ENCODE measurements at places on chromosomes 3 and 15.

DNA sequence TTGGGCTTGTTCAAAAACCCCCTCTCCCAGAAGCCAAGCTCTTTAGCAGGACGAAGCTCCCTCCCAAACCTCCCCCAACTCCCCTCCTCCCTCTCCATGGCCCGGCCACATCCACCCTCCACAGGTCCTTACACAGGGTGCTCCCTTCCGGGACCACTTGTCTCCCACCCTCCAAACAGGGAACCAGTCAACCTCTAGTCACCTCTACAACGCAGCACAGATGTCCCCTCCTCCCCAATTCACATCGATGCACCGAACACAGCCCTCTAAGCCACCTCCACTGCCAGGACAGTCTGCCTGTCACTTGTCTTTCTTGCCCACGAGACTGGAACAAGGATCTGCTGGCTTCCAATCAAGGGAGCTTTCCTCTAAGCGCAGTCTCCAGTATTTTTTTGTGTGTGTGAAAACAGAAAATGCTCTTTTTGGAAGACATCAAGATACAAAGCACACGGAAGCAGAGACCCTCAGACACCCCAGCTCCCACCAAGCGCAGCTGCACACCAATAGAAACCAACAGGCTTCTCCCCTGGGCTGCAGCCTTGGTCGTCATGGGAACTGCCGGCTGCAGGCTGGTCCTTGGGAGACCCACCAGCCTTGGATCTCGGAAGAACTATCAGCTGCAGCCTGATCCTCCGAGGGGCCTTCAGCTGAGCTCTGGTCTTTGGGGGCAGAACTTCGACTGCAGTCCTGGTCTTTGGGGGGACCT lies 26.5 kb downstream of the IQSEC1 start:
- DNase-seq, result no peak

GRCh38 chr15:90022905-90023700 lies 22.0 kb downstream of the ZNF710 start:
- no peak for DNase-seq

DNA sequence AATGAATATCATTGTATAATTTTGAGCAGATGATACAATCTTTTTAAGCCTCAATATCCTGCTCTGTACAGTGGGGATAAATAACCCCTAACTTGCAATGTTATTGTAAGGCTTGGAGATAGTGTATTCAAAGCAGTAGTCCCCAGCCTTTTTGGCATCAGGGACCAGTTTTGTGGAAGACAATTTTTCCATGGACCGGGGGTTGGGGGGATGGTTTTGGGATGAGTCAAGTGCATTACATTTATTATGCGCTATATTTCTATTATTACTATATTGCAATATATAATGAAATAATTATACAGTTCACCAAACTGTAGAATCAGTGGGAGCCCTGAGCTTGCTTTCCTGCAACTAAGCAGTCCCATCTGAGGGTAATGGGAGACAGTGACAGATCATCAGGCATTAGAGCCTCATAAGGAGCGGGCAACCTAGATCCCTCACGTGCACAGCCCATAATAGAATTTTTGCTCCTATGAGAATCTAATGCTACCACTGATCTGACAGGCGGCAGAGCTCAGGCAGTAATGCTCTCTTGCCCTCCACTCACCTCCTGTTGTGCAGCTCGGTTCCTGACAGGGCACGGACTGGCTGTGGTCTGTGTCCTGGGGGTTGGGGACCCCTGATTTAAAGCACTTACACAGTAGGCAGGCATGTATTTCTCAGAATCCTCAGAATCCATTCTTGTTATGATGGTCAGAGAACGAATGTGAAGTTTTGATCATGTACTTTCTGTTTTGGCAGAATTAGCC lies 102.2 kb downstream of the PTPRG start:
- no peak for DNase-seq

GRCh38 chr15:94287794-94288246 lies 56.5 kb downstream of the MCTP2 start:
- no peak for DNase-seq

DNA sequence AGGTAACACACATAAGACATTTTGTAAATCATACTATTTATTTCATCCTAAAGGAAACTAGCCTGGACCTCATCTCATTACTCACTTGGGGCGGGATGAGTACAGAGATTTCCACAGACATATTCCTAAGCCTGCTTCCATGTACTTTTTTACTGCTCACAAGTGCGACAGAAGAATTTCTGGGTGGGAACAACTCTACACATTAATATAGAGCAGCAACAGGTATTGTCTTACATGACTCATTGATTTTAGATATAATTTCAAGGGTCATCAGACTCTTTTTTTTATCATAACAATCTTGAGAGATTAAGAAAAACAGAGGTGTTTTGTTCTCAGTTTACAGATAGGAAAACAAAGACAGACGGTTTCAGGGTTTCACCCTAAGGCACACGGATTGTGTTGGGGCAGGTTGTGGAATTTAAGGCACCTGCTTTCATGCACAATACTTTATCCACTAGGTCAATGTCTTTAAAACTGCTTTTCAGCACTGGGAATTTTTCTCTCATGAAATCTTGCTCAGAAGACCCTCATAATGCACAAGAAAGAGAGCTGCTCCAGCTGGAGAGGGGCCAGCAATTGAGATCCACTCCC lies 186.7 kb upstream of the CDIN1 start:
- no peak for DNase-seq

- no peak for DNase-seq
These were observed 92.1 kb downstream of the IGF2BP2 start for GRCh38 chr3:185732782-185733181.

GRCh38 chr3:153138276-153139210 lies 23.5 kb upstream of the RAP2B start:
- no peak for DNase-seq

GRCh38 chr3:149233323-149233722 lies 11.7 kb upstream of the CP start:
- no peak for DNase-seq

DNA sequence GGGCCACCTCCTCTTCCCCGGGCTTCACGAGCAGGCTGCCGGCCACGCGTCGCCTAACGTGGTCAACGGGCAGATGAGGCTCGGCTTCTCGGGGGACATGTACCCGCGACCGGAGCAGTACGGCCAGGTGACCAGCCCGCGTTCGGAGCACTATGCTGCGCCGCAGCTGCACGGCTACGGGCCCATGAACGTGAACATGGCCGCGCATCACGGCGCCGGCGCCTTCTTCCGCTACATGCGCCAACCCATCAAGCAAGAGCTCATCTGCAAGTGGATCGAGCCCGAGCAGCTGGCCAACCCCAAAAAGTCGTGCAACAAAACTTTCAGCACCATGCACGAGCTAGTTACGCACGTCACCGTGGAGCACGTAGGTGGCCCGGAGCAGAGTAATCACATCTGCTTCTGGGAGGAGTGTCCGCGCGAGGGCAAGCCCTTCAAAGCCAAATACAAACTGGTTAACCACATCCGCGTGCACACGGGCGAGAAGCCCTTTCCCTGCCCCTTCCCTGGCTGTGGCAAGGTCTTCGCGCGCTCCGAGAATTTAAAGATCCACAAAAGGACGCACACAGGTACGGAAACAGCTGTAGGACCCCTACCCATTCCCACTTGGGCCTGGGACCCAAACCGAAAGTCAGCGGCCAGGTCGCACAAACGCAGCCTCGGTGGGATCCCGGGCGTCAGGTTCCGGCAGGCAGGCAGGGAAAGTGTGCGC lies 1.5 kb downstream of the ZIC1 start:
- DNase-seq, result no peak

DNA sequence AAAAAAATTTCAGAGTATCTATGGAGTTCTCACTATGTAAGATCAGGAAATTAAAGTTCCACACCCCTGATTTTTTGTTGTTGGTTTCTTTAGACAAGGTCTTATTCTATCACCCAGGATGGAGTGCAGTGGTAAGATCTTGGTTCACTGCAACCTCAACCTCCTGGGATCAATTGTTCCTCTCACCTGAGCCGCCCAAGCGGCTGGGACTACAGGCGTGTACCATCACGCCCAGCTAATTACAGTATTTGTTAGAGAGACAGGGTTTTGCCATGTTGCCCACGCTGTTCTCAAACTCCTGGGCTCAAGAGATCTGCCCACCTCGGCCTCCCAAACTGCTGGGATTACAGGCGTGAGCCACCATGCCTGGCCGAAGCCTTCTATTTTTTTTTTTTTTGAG lies 12.4 kb downstream of the QRICH1 start:
- DNase-seq, result no peak

GRCh38 chr3:150469031-150469930 lies 61.2 kb downstream of the TSC22D2 start:
- no peak for DNase-seq

DNA sequence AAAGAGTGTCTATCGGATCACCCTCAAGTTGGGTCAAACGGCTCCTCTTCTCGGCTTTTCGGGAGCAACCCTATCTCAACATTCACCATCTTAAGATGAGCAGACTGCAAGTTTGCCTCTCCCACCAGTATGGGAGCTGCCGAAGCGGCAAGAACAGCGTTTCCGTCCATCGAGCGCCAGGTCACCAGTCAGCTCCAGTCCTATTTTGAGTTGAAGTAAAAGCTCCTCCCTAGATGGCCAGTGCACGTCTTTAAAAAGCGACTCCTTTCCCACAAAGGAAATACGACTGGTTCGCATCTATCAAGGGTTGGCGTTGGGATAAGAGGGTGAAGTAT lies 369 bp upstream of the U2SURP start:
- no peak for DNase-seq

DNA sequence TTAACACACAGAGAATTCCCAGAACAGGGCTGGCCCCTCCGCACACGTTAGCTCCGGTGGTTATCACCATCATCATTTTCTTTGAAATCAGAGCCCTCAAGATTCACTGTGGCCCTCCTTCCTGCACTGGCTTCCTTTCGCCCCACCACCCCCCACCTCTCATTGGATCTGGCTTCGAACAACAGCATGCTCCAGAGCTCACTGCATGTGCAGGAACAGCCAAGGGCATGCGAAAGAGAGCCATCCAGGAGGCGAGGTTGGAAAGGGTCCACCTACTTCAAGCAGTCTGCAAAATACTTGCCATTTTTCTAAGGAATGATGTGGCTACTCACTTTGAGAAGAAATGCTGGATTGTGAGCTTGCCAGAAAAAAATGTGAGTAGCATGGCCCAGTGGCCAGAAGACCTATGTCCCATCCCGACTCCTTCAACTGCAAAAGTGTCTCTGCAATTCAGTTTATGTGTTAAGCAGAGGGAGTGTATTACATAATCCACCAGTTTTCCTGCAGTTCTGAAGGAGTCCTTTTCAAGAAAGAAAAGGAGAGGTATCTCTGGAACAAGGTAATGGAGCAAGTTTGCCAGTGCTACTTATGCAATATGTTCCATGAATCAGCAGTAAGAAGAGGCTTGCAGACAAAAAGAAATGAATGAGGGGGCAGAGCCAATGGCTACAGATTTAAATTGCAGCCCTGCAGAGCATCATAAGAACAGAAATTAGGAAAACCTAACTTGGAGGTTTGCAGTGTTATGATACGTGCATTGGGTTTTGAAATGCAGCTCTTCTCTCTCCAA lies 92.8 kb downstream of the OCA2 start:
- no peak for DNase-seq

- no peak for DNase-seq
These were observed 12.1 kb downstream of the FEZF2 start for GRCh38 chr3:62361261-62361660.

DNA sequence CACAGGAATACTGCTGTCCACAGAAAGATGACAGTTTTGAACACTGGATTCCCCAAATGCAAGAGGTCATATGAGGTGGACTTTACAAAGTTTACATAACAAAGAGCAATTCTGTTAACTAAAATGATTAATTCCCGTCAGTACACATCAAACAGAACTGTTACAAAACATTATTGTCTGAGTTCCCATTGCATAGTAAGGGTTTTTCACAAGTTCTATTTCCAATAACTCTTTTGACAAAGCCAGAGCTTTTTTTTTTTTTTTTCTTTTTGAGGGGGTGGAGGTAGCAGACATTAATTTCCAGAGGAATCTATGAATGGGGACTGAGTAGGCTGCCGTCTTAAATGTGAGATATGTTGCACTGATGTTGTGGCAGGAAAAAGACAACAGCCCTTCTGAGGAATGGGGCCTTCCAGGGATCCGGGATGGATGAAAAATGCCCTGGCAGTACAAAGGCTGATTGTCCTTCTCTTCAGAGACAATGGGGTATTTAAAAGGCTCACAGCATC lies 178.1 kb upstream of the KBTBD8 start:
- no peak for DNase-seq

DNA sequence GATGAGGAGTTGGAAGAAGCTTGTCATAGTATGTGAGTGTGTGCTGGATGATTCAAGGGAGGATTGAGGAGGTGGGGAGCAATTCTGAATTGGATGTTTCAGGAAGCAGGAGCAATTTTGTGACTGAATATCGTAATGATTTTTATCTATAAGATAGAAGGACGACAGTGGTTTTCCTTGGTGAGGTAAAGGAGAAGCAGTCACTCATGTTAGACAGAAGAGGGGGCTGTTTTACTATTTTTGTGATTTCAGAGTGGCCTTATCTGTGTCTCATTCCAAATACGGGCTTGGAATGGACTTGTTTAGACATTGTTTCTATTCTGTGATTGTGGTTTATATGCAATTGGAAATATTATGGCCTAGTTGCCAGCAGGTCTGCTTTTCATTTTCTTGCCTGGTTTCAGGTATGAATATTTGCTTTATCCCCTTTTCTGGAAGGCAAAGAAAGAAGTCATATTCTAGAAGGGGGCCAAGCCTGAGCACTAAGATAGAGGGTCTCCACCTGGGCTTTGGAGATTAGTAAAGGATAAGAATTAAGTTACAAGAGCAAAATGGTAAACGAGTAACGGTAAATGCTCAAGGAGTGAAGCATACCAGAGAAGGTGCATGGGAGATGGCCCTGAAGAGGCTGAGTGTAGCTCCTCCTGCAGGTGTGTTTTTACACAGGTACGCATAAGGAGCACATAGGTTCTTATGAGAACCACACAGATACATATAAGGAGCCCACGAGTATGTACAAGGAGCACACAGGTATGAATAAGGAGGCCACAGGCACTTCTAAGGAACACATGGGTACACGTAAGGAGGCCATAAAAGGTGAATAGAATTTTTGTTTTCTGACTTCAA lies 124.6 kb upstream of the KCNAB1 start:
- no peak for DNase-seq

DNA sequence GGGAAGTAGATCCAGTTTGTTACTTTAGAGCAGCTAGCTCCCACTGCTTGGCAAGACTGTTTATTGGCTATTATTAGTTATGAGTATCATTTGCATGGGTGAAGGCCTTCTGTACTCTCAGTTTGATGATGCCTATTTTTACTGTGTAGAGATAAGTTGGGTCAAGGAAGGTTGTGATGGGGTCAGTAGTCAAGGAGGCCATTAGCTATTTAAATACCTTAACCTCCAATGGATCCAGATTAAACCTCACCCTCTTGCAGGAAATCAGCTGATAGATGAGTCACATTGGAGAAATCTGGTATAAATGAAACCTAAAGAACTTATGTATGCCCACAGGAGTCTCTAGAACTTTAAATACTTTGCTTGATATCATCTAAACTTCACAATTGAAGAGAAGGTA lies 45.0 kb downstream of the THBS1 start:
- no peak for DNase-seq

- no peak for DNase-seq
These were observed 31.2 kb downstream of the PCSK6 start for GRCh38 chr15:101458158-101458900.

Measured in stimulated activated CD8-positive, alpha-beta memory T cell treated with anti-CD3 and anti-CD28 coated beads, Interleukin-2, amount 100 ng/mL, for 1 hour (primary cell).